ENCODE measurements at places on chromosomes 6 and 20.

DNA sequence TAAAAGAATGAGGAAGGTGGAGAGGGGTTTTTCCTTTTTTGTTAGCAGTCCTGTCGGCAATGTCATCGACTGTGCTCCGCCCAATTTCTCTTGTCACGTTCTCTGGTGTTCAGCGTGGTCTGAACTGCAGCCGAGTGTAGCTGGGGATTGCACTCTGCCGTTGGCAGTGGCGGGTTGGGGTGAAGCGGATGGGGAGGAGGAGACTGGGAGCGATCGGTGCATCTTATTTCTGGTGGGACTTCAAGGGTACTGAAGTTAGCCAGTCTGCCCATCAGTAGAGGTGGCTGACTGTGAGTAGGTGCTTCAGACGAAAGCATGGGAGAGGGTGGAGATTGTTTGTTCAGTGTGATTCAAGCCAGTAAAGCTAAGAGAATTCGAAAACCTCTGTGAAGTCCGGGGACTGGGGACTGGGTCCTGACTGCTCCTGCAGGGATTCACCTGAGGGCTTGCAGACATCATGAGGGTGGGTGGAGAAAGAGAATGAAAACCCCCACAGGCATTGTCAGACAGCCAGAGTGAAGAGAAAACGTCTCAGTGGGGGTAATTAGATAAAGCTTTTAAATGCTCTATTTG, 5.1 kb downstream of the RREB1 start:
- DNase-seq = peak; percentile 56

GRCh38 chr6:91442342-91442741, 855.5 kb upstream of the MAP3K7 start:
- DNase-seq = no peak

DNA sequence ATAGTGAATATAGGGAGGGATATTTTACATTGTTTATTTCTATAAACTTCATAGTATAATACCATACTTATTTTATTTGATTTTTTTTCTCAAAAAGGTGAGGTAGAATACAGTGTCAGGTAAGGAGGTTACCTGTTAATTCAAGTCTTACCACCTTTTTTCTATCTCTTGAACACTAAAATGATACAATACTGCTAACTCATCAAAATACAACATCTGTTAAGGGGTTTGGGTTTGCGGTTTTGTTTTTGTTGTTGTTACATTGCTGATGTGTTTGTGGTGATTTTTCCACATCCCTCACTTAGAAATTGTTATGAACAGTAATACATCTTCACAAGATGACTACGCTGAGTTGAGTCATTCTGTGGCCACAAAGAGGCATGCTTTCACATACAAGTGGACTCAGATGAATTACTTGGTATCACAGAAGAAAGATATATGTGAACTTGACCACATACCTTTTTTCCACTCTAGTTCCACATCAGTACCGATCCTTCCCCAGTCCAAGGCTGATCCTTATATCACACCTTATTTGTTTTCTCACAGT, 139.4 kb upstream of the ID4 start:
- DNase-seq = no peak

- DNase-seq = peak; percentile 58
These were observed 19.7 kb downstream of the TRAF3IP2 start for GRCh38 chr6:111585974-111586315.

GRCh38 chr20:3798373-3798768, 2.3 kb downstream of the CDC25B start:
- no peak for DNase-seq

- DNase-seq = no peak
These were observed 50.9 kb upstream of the FAM184A start for GRCh38 chr6:119129148-119129967.

Data from heart left ventricle (tissue), 16 donors.